ENCODE measurements at places on chromosomes 4 and X.
A peak's percentile ranks its signal among the peaks of the same experiment; 100 is the strongest.

DNA sequence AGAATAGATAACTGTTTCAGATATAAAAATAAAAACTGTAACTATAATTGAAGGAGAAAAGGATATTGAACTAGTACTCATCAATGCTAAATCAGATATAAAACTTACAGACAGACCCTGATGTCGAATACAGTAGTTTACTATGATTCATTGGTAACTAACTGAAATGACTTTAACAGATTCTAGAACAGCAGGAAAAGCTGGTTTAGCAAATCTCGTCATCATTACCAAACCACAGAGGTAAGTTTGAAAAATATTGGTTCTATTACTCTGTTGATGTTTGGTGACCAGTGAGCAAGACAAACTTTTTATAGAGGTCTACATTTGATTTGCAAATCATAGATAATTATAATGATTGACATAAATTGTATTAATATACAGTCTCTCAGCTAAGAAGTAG lies 551.4 kb upstream of the ADGRL3 start:
- DNase-seq: no peak

GRCh38 chr4:120109406-120109805 lies 42.8 kb upstream of the MAD2L1 start:
- no peak for DNase-seq

DNA sequence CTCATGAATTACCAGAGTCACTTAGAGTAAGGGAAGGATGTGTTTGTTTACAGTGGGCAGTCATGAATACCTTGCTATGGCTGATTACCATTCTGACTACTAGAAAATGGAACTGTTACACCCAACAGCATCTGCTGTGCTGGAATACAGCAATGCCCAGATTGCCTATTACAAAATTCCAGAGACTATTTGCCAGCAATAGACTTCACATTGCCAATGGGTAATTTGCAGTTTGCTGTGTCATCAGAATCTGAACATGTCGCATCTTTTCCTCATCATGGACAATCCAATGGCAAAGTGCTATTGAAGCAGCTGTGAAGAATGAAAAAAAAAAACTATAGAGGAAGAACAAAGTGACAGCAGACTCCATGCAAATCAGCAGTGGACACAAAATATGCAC lies 356.6 kb downstream of the CXXC4 start:
- DNase-seq: no peak

GRCh38 chr4:136650541-136651277 lies 881.6 kb downstream of the PCDH18 start:
- DNase-seq: peak; percentile 28

DNA sequence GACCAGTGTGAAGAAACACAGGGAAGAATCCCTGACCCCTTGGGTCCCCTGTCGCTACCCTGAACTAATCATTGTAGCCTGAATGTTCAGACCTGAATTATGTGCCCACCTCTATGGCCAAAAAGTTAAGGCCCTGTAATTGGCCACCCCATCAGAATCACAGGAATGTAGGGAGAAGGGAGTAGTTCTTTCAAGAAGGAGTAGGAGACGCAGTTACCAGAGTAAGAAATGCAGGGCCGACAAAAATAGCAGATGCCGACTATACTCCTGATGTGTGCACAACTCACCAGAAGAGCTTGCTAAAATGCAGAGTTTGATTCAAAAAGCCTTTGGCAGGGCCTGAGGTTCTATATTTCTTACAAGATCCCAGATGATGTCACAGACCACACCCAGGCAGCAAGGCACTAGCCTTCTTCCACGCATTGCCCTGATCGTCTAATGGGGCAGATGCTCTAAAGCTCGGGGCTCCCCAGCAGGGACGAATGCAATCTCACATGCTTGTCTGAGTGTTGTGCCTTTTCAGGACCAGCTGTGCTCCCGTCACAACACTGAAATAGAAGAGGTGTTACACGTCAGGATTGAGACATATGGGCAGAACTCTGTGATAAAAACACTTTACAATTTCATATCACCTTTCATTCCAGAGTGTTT lies 161.0 kb upstream of the FAM241A start:
- DNase-seq: no peak

- no peak for DNase-seq
Measured at GRCh38 chr4:186771624-186772023, 48.0 kb upstream of the FAT1 start.

GRCh38 chr4:79466621-79467020 lies 58.6 kb upstream of the GK2 start:
- no peak for DNase-seq

GRCh38 chrX:48676893-48677270 lies 6.7 kb upstream of the WAS start:
- DNase-seq: peak; percentile 0

- DNase-seq: no peak
Measured at GRCh38 chr4:87317527-87317926, 5.2 kb downstream of the HSD17B13 start.

DNA sequence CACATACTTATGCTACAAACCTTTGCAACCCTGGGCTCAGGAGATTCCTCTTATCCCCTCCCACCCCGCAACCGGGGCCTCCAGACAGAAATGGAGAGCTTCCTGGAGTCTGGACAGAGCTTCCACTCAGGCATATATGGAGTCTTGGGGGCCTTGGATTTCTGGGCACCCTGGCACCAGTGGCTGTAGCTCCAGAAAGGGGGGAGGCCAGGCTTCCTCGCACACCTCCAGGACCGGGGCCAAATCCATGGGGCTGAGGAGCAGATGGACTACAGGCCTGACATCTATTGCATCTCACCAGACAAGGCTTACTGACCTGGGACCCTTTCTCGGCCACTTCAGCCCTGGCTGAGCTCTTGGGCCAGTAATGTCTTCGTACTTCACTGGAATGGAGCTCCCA lies 143.3 kb downstream of the DKK2 start:
- no peak for DNase-seq

- DNase-seq: no peak
Measured at GRCh38 chr4:139774759-139775487, 109.3 kb downstream of the MGST2 start.

- no peak for DNase-seq
Measured at GRCh38 chr4:104470770-104471169, 23.9 kb downstream of the CXXC4 start.

DNA sequence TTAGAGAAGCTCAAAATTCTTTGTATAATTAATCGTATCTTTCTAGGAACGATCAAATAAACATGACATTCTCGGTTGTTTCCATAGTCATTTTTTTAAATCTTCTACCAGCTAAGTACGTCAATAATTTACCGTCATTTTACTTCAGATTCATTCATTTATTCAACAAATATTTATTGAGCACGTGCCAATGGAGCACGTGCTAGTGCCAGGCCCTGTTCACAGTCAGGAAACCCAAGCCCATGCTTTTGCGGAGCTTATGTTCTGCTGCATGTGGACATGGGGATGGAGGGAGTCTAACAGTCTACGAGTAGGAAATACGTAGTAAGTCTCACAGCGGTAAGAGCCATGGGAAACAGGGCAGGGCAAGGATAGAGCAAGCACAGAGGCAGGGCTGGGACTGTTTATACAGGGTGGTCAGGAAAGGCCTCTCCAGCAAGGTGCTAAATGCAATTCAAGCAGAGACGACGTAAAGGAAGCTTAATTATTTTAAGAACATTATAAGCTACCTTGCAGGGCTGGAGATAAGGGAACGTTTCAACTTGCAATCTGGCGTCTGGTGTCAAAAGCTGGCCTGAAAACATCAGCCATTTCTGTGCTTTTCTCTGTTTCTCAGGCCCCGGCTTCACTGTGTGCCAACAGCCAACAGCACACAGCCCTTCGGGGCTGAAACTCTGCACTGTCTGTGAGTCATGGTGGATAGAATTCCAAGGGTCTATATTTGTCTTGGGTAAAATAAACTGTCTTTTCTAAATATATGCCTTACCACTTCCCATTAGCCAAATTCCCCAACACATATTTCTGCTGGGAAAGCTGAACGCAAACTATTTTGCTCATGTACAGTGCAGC lies 517.1 kb upstream of the ZFP42 start:
- DNase-seq: no peak

DNA sequence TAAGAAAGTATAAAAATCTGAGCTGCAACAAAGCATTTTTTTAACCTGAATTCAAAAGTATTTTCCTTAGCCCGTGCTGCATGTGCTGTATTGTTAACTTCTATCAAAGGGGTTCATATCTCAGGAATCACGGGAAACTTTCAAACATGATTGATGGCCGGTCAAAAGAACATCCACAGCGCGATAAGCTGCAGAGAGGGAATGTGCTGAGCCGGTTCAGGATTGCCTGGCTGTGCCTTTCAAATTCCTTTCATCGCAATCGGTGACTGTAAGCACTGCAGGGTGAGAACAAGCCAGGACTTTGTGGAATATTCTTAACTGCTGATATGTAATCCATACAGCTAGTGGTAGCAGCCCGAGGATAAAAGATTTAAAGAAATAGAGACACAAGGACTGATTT lies 210.9 kb upstream of the NOCT start:
- DNase-seq: no peak

DNA sequence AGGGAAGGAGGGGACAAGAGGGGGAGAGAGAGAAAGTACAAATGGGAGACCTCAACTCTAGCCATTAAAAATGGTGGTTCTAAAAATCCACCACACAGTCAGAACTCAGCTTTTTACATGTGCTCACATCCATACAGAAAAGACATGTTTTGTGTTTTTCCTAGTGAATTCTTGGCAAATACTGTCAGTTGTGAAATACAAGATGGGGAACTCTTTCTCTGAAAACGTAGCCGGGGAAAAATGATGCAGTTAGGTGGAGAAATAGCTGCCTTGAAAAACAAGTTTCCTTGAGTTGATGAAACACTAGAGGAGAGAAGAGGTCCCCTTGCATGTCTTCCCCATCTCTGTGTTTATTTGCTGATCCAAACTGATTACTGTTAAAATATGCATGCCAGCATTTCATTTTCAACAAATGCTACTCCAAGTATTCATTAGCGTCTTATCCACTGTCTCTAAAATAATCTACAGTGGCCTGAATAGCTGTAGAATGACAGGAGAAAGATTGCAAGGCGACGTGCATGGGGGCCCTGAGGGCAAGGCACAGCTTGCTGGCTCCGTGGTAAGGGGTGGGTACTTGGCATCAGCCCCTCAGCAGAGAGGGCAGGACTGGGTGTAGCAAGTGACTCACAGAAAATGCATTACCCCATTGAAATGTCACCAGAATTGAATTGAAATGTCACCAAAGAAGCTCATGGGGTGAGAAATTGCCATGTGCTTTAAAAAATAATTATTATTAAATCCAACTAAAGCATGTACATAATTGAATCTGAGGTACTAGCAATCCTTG lies 48.1 kb upstream of the TBL1X start:
- no peak for DNase-seq

DNA sequence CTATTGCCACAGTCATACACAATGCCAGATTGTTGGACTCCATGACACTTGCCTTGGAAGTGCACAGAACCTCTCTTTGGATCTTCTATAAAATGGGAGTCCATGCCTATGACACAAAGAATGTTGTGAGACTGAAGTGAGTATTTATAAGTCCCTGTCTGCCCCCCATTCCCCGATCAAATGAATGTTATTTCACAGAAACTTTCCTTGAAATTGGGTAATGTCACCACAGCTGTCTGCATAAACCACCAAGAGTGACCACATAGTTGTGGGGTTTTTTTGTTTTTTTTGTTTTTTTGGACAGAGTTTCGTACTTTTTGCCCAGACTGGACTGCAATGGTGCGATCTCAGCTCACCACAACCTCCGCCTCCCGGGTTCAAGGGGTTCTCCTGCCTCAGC lies 27.1 kb upstream of the REST start:
- no peak for DNase-seq

GRCh38 chr4:112082954-112083586 lies 62.2 kb upstream of the FAM241A start:
- peak; percentile 60 for DNase-seq

- no peak for DNase-seq
Measured at GRCh38 chr4:28760003-28760402, 1899.4 kb downstream of the STIM2 start.

DNA sequence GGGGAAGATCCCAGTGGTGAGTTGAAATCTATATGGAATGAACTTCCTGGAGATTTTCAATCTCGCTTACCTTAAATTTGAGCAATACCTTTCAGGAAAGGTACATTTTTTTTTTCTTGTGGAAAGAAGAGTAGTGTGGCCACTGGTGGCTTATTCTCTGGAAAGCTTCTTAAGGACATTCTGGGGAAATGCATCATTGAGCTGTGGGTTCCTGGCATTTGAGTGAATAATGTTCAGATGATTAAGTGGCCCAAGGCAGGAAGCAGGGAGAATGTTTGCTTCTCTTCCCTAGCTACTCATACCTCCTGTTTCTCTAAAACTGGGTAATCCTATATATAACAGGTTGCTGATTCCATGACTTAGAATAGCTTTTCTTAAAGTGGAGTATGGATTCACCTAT lies 31.8 kb downstream of the STAG2 start:
- peak; percentile 16 for DNase-seq

DNA sequence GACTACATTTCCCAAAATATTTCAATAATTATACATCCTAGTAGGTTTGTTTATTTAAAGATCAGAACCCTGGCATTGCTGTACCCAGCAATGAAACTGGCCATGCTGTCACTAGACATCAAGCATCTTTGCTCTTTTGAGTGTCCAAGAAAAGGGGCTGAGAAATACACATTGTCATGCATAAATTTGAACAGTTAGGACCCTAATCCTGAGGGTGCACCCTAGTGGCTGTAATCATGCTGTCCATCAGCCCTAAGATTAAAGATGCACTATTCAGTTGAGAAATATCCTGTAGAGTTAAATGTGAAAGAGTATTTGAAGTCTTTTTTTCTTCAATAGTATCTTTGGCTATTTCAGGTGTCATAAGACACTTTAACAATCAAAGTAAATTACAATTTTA lies 108.8 kb downstream of the NFKB1 start:
- DNase-seq: peak; percentile 14

GRCh38 chr4:170591076-170591475 lies 501.3 kb upstream of the AADAT start:
- DNase-seq: no peak

- DNase-seq: no peak
Measured at GRCh38 chrX:28015993-28016392, 34.7 kb upstream of the DCAF8L1 start.

DNA sequence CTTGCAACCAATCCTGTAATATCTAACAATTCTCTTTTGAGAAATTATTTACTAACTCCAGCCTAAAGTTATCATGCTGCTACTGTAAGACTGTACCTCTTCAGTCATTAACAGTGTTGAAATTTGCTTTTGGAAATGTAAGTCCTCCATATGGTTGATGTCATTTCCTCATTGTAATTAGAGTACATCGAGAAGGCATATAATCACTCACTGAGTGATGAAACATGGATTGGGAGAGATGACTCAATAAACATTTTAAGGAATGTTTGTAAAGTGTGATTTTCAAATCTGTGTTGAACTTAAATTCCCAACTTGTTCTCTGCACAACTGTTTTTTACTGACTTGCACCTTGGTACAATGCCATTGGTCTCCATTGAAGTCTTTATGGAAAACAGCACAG lies 61.2 kb downstream of the HMGB2 start:
- DNase-seq: no peak

GRCh38 chrX:135477576-135477975 lies 42.9 kb upstream of the INTS6L start:
- DNase-seq: peak; percentile 57

GRCh38 chr4:168501407-168501806 lies 4.6 kb downstream of the PALLD start:
- no peak for DNase-seq
